ENCODE measurements at places on chromosomes 6 and 20.

DNA sequence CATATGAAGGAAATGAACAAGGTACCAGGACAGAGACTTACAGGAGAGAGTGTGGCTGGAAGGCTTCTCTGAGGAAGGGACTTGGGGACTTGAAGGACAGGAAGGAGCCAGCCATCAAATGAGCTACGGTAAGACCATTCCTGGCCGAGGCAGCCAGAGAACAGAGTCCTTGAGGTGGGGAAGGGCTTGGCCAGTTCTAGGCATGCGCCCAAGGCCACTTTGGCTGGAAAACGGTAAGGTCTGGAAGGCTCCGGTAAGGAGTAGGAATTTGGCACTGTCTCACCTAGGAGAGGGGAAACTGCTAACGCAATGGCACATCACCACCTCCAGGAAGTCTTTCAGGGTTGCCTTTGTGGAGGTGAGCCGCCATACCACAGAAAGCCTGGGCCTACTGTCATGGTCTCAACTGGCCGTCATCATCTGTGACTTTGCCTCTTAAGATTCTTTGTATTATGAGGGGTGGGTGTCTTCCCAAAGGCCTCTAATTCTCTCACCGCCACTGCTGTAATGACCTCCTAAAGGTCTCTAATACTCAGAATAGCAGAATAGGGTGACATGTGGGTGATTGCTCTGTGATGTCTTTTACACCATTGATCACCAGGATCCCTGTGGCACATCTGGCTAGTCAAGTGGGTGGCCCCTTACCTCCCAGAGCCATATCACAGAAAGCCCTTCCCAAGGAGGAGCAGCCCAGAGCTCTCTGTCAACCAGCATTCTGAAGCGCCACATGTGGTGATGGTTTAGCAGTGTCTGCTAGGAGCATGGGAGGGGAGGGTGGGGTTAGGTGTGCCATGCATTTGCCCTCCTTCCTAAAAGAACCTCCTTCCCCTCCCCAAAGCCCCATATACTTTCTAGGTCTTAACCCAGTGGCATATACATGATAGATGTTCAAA, 17.7 kb upstream of the STX16 start:
- no peak for DNase-seq

DNA sequence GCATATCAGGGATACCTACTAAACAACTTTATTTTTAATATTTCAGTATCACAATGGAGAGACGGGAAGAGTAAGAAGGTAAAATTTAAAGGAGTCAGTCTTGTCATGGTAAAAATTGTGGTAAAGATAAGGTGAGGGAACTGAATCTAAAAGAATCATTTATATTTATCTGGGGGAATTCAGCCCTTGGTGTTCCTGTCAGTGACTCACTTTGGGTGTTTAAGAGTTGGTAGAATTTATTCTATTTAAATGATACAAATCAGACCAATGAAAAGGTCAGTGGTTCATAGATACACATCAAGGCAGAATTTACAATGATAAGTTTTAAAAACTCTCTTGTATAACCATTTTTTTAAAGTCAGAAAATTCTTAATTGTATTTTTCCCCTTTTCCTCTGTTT, 164.4 kb downstream of the CDKAL1 start:
- DNase-seq = no peak

GRCh38 chr6:34705241-34705640, 8.7 kb upstream of the ILRUN start:
- no peak for DNase-seq

GRCh38 chr20:36991703-36992102, 40.2 kb upstream of the SAMHD1 start:
- DNase-seq = no peak

GRCh38 chr6:119442776-119443184, 93.2 kb upstream of the MAN1A1 start:
- no peak for DNase-seq

All from erythroblast (primary cell).